ENCODE measurements at places on chromosomes 3 and 15.

DNA sequence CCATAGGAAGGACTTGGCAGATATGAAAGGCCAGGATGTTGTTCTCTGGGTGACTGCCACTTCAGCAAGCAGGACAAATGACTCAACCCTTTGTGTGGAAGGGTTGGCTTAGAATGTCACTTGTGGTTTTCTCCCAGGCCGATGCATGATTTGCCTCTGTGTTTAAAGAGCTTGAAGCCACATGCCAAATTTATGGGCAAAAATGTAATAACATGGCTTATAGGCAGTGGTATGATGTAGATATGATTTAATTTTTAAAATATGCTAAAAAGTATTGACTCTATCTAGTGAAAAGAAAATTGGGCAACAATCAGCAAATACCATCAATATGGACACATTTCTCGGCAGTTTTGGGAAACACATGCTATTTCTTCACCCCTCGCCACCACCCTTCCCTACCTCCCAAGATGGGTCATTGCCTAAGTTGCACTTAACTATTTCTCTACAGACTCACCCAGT lies 114.6 kb downstream of the CYP19A1 start:
- DNase-seq = peak; percentile 35

DNA sequence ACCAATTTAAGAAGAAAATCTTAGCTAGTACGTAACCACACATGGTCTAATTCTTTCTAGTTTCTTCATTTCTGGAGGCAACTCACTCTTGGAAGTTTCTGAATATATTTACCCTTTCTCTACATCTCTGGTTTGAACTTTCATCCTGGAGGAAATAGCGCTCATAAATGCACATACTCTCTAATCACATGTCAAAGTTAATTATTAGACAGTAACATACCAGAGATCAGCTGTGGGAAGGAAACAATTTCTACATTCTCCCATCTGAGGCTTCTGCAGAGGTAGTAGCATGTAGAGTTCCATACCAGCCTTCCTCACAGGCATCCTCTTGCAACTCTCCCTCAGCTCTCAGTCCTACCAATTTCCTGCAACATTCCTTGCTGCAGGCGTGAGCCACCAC lies 132.5 kb downstream of the RBPMS2 start:
- DNase-seq = no peak

DNA sequence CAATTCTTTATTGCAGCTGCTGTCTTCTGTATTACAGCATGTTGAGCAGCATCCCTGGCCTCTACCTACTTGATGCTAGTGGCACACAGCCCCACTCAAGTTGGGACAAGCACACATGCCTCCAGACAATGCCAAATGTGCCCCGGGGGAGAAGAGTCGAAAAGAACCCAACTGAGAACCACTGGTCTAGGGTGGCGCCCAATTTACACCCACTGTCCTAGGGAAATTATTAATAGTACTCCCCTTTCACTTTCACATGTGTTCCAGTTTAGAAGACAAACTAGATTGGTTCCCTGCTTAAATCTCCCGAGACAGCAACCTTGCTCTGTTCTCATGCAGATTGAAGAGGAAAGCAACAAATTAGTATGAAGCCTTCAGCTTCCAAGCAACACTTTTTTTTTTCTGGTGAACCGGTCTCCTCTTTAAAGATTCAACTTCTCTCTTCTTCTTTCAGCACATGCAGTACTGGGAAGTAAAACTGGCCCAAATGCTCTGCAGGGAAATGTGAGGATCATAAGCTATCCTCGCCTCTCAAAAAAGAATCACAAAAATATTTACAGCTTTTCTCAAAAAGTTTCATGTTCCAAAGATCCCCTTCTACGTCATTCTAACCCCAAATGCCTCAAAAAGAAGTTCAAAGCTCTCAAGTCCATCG lies 823.9 kb upstream of the CFAP20DC start:
- no peak for DNase-seq

- no peak for DNase-seq
These were observed 48.9 kb upstream of the POLR2M start for GRCh38 chr15:57657619-57658018.

GRCh38 chr15:82999905-83000671 lies 11.4 kb downstream of the C15orf40 start:
- no peak for DNase-seq

GRCh38 chr15:97692301-97693015 lies 268.0 kb upstream of the ARRDC4 start:
- no peak for DNase-seq

- no peak for DNase-seq
These were observed 27.6 kb upstream of the GPR171 start for GRCh38 chr3:151230646-151231045.

DNA sequence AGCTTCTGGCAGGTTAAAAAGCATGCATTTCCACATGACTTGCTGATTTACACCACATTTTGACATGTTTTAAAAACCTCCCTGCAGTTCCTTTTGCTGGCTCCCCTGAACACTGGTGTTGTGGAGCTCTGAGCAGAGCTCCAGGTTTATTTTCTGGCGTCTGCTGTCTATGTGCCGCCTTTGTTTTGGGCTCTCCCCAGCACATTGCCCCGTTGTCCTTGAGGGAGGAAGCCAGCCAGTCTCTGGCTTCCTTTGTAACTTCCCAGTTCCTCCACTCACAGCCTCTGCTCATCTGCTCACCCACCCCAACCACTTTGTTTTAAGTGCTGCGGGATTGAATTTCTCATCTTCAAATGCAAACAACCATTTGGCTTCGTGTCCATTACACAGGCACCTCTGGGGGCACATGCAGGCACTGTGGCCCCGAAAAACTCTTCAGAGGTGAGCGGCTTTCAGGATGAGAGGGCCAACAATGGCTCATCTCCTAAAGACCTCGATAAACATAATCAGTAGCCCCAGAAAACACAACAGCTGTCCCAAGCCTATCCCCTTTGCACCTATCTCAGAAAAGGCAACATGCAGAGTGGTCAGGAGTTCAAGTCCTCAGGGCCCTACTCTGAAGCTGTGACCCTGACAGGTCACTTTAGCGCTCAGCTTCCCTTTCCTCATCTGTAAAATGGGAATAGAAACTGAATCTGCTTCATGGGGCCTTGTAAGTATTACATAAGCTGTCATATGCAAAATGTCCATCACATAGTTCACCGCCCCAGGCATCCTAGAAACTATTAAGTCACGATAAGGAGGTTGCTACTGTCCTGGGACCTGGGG lies 1.3 kb upstream of the MEF2A start:
- no peak for DNase-seq

- no peak for DNase-seq
These were observed 42.1 kb downstream of the TERC start for GRCh38 chr3:169722724-169723123.

DNA sequence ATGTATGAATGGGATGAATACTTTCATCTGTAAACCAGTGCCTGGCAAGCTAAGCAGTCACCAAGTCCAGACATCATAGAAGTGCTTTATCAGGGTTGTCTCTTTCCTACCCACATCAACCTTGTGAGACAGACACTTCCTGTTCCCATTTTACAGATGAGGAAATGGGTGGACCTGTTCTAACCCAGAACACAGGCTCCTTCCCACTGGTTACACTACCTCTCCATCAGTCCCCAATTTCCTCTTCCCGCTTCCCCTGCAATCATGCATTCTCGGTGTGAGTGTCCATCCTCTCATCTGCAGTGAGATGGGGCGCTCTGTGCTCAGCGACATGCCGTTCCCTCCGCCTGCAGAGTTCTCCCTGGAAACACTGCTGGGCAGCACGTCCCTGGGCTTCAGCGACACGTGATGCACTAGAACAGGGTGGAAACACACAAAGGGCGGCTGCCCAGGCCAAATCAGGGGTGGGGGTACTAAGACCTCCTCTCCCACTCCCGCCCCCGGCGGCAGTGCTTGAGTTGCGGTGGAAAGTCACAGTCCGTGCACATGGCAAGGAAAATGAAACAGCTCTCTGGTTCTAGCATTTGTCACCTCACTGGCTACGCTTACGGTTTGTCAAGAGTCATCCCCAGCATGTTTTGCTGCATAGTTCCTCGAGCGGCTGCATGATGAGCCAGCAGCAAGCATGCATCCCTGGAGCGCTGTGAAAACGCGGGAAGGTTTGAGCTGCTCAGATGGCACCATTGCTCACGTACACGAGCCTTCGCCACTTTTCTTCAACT lies 201.1 kb downstream of the ADAMTS17 start:
- no peak for DNase-seq

DNA sequence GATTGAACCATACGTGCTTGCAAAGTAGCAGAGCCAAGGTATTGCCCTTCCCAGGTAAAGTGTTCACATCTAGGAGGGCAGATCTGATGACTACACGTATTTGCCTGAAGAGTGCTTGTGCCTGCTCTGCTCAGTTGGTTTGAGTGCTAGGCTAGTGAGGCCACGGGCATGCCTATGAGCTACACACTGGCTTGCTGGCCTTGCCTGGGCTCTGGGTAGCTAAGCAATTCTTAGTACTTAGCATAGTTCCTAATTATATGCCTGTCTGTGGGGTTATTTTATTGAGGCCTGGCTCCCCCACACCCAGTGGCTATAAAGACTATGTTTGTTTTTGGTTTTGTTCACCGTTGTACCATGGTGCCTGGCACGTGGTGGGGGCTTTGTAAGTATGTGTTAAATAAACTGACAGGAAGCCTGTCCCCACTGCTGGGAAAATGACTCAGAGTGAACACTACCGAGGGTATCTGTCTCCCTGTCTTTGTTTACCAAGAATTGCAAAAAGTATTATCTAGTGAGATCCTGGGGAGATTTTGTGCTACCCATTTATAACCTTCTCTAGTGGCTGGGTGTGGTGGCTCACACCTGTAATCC lies 72.1 kb upstream of the ETV5 start:
- DNase-seq = no peak
